ENCODE measurements at places on chromosomes 7 and 10.

- no peaks in the 10 kb centered on the region for H3K36me3 ChIP-seq
- DNase-seq: no peak
- peaks cover 11% of the 10 kb centered on the region for H3K4me1 ChIP-seq
- no peaks in the 10 kb centered on the region for H3K27me3 ChIP-seq
- H3K27ac ChIP-seq: no peak overlapping the region
Measured at GRCh38 chr10:28986117-28986792, 302.6 kb upstream of the LYZL1 start.

DNA sequence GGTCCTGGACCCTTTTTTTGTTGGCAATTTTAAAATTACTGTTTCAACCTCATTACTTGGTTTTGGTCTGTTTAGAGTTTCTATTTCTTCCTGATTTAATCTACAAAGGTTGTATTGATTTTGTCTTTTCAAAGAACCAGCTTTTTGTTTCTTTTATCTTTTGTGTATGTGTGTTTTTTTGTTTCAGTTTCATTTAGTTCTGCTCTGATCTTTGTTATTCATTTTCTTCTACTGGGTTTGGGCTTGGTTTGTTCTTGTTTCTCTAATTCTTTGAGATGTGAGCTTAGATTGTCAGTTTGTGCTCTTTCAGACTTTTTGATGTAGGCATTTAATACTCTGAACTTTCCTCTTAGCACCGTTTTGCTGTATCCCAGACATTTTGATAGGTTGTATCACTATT, 8.5 kb upstream of the MRPS33 start:
- no peak for DNase-seq
- H3K4me3 ChIP-seq: no peak overlapping the region
- peaks cover 21% of the 10 kb centered on the region for H3K27me3 ChIP-seq
- H3K4me1 ChIP-seq: 0 out of 2 replicates have a peak, but pooled peaks cover 5% of the 10 kb centered on the region

GRCh38 chr7:297611-298374, 7.8 kb downstream of the FOXL3 start:
- DNase-seq: no peak
- no peak overlapping the region for H3K27ac ChIP-seq
- peaks cover 8% of the 10 kb centered on the region for H3K27me3 ChIP-seq
- no peak overlapping the region for H3K4me3 ChIP-seq

DNA sequence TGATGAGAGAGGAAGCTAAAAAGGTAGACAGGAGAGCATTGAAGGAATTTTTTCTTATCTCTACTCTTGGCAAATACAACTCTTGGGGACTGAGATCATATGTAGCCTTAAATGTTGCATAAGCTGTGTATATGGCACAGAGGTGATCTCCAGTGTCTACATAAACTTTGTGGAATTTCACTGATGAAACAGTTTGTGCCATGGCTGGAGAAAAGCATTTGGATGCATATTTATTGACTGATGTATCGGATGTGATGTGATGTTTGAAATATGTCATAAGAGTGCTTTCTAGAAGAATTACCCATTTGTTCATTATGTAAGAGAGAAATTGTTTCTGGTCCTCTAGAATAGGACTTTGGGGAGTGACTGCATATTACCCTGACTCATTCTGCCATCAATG, 244.9 kb upstream of the LRRTM3 start:
- no peak overlapping the region for H3K4me3 ChIP-seq
- no peak overlapping the region for H3K27ac ChIP-seq
- H3K4me1 ChIP-seq: no peaks in the 10 kb centered on the region
- no peaks in the 10 kb centered on the region for H3K27me3 ChIP-seq
- H3K36me3 ChIP-seq: no peaks in the 10 kb centered on the region
- no peak for DNase-seq

DNA sequence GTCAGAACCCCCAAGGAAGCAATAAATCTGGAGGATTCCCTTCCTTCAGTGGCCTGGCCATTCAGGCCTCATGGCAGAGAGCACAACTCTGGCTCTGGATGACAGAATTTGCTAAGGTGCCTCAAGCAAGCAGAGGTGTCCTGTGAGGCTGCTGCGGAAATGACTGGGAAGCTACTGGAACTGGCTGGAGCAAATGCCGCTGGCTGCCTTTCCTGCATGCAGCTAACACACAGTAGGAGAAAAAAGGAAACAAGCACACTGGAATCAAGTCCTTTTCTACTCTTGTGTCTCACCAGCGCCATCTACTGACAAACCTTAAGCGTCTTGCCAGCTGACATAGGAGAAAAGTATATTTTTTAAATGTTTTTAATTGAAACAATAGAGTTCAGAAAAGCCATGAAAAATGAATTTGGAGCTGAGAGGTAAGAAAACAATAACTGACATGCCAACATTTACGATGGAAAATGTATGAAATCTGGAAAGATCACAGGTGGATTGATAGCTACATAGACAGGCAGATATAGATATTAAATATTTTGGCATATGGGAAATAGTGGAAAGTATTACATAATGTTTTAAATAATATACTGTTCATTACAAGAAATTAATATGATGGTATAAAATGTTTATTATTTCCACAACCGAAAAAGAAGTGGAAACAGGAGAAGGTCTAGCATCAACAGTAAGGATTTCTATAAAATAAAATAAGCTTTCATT, 951.6 kb downstream of the ANKRD7 start:
- peak; percentile 78 for DNase-seq
- H3K27ac ChIP-seq: peak overlapping the region; percentile 87
- no peaks in the 10 kb centered on the region for H3K36me3 ChIP-seq

DNA sequence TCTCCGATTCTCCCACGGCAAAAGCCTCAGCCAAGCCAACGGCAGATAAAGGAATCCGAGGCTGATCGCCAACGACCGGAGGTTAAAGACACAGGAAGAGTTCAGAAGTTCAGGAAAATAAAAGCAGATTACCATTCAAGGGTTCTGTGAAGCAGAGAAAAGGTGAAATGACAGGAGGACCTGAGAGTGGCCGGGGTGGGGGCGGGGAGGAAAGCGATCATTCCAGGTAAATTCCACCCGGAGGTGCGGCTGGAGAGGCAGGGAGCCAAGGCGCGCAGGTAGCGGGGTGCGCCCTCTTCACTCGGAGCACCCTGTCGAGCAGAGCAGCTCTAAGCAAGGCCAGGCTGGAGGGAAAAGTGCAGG, 35.3 kb upstream of the SEPHS1 start:
- H3K36me3 ChIP-seq: no peaks in the 10 kb centered on the region
- 0 out of 2 replicates have a peak overlapping the region, but pooled peaks have one; percentile 5 for H3K27ac ChIP-seq
- H3K4me3 ChIP-seq: peak overlapping the region; percentile 69
- DNase-seq: peak; percentile 36
- H3K4me1 ChIP-seq: peaks cover 16% of the 10 kb centered on the region
- H3K27me3 ChIP-seq: peaks cover 24% of the 10 kb centered on the region

- H3K27me3 ChIP-seq: no peaks in the 10 kb centered on the region
- H3K27ac ChIP-seq: 0 out of 2 replicates have a peak overlapping the region, but pooled peaks have one; percentile 1
- H3K36me3 ChIP-seq: no peaks in the 10 kb centered on the region
- no peak for DNase-seq
Measured at GRCh38 chr10:34743814-34744213, 71.3 kb downstream of the PARD3 start.

DNA sequence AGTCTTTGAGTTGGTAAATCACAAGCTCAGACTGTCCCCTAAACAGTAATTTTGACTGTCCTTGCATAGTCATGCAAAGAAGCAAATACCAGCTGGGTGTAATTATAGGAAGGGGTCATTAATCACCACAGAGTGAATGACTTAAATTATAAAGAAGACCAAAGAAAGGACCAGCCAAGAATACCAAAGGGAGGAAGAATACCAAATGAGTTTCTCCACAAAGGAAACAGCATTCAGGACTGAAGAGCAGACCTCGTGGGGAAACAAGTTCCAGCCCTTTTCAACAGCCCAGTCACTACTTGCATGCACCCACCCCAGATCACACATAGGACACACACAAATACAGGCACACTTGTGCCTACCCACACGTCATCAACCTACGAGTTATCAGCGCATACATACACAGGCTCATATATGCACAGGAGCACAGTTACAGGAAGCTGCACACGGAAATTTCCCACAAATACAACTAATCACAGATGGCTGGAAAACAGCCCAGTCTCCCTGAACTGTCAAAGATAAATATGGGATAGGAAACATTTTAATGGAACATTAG, 77.6 kb downstream of the DENND2A start:
- H3K27ac ChIP-seq: peak overlapping the region; percentile 86
- no peak for DNase-seq
- peaks cover 5% of the 10 kb centered on the region for H3K36me3 ChIP-seq
- H3K4me3 ChIP-seq: no peak overlapping the region
- peaks cover 22% of the 10 kb centered on the region for H3K4me1 ChIP-seq
- no peaks in the 10 kb centered on the region for H3K27me3 ChIP-seq

DNA sequence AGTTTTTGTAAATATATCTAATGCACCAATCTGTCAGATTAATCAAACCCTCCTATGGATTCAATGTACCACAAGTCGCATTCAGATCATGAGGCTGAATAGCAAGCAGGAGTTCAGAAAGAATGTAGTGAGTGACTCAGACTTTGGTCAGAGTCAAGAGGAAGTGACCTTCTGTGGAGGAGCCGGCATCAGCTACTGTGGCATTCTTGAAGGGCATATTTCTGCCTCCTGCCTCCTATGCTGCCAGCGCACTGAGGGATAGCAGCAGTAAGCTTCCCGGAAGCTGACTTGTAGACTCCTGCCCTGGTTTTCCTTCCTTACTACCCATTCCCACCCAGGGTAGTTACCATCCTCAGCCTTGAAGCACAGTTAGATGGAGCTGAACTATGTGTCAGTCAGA, 867.5 kb downstream of the NRG3 start:
- no peak overlapping the region for H3K27ac ChIP-seq
- H3K4me3 ChIP-seq: no peak overlapping the region
- H3K36me3 ChIP-seq: no peaks in the 10 kb centered on the region
- H3K27me3 ChIP-seq: no peaks in the 10 kb centered on the region

- H3K4me1 ChIP-seq: peaks cover 19% of the 10 kb centered on the region
- no peak for DNase-seq
- no peaks in the 10 kb centered on the region for H3K36me3 ChIP-seq
- peak overlapping the region; percentile 70 for H3K27ac ChIP-seq
Measured at GRCh38 chr10:11865561-11865960, 42.4 kb downstream of the PROSER2 start.

DNA sequence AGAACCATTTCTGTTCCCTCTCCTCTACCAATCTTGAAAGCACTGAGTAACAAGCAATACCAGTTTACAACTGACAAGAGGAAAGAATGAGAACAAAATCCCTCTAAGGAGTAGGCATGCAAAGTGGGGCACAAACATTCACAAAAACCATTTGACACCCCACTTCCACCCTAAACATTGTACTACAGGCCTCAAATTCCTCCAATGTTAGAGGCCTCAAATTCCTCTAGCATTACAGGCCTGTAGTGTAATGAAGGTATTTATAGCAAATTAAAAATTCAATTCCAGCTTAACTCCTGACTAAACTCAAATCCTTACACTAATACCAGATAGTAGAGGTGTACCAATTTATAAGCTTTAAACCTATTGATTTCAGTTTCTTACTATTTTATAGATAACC, 85.4 kb downstream of the SIRT1 start:
- H3K4me3 ChIP-seq: no peak overlapping the region
- peak overlapping the region; percentile 7 for H3K27ac ChIP-seq
- peaks cover 45% of the 10 kb centered on the region for H3K36me3 ChIP-seq
- no peaks in the 10 kb centered on the region for H3K27me3 ChIP-seq
- peaks cover 20% of the 10 kb centered on the region for H3K4me1 ChIP-seq

DNA sequence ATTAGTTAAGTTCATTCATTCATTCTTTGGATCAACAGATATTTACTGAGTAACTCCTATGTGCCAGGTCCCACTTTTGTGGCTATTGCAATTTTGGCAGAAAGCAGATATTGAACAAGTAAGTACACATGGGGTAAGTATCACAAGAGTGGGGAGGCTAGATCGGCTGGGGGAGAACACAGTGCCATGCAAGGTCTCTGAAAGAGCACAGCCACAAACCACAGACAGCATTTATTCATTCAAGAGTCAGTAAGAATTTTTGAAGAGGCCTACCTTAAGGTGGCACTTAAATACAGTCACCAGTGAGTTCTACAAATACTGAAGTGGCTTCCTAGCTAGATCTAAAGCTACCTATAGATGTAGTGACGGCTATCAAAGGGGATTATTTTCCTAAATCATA, 304.2 kb downstream of the RNLS start:
- DNase-seq: no peak
- peaks cover 34% of the 10 kb centered on the region for H3K4me1 ChIP-seq
- no peak overlapping the region for H3K4me3 ChIP-seq
- H3K27me3 ChIP-seq: no peaks in the 10 kb centered on the region
- no peaks in the 10 kb centered on the region for H3K36me3 ChIP-seq

DNA sequence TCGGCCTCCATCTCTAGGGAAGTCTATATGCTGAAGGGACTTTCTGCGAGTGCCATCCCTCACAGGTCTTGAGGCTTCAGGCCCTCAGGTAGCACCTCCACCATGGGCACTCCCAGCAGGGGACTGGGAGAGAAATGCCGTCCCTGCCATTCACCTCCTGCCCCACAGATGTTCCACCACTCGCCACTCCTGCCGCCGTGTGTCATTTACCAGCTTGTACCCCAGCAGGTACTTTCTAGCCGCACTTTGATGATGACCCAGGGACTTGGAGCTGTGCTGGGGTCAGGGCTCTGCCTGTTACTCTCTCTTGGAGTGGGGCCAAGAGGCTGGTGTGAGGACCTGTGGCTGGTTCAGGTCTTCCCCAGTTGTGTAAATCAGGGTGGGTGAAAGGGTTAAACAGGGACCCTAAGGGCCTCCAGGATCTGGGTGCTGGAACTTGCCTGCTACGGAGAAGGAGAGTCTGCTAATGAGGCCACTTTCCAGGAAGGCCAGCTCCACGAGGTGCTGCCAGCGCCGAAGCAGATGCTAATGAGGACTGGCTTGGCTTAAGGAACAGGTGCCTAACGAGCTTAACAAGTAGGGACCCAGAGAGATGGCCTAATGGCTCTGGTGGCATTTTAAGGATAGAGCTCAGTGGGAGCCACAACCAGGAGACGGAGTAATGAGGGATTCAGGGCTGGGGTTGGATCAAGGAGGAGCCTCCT, 32.4 kb downstream of the CRHR2 start:
- H3K4me3 ChIP-seq: no peak overlapping the region
- no peaks in the 10 kb centered on the region for H3K27me3 ChIP-seq
- H3K36me3 ChIP-seq: peaks cover 8% of the 10 kb centered on the region
- H3K4me1 ChIP-seq: peaks cover 12% of the 10 kb centered on the region
- H3K27ac ChIP-seq: no peak overlapping the region

DNA sequence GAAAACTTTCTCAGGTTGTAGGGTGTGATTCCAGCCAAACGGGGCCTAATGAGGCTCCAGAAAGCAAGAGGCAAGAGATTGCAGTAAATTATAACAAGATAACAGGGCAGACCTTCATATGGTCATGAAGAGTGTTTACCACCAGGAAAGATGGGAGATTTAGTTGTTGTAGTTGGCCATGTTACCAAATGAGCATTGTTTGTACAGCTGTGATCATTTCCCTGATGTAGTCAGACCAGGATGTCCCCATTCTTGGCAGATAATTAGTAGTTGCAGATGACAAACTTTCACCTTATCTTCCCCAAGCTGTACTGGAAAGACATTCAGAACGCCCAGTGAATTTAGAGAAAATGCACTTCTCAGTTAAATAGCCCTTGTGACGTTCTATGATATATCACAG, 630.8 kb downstream of the ANKRD7 start:
- H3K36me3 ChIP-seq: no peaks in the 10 kb centered on the region
- no peak overlapping the region for H3K4me3 ChIP-seq
- no peaks in the 10 kb centered on the region for H3K27me3 ChIP-seq
- H3K27ac ChIP-seq: no peak overlapping the region
